Pancreas (tissue), 10 donors: ENCODE measurements at places on chromosomes 3 and 15. TPM values are rescaled to one million over a fixed set of nuclear protein-coding genes. Genes with fewer than 3 reads are reported as not detected.

DNA sequence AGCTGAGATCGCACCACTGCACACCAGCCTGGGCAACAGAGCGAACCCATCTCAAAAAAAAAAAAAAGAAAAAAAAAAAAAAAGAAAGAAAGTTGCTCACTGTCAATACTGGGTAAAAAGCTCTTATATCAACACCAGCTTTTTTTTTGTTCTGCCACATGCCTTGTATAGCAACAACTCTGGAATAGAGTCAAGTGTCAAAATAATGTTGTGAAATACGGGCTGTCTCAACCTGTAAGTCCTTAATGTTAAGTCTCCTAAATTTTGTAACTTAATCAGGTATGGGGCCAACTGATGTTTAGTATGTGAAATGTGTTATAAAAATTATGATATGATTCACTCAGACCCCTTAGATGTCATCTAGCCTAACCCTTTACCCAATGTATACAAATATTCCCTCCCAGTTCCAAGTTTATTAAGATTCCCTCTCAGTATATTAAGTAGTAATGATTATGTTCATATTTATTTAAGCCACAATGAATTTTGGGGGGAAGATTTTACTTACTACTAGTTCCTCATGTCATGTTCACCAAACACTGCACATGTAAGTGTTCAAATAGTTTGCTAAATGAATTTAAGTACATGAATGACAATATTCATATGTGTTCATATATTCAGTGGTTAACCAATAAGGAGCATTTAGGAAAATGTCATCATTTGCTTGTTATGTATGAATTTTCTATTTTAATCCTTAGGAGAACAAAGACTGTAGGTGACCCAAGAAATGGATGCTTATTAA lies 52.2 kb downstream of the GPR160 start:
- H3K4me3 ChIP-seq, result no peak overlapping the region
- DNase-seq, result no peak
- H3K36me3 ChIP-seq, result peaks cover 21% of the 10 kb centered on the region
- no peak overlapping the region for H3K27ac ChIP-seq

SEMA3G gene
- total RNA-seq, result 2.1 TPM

DNA sequence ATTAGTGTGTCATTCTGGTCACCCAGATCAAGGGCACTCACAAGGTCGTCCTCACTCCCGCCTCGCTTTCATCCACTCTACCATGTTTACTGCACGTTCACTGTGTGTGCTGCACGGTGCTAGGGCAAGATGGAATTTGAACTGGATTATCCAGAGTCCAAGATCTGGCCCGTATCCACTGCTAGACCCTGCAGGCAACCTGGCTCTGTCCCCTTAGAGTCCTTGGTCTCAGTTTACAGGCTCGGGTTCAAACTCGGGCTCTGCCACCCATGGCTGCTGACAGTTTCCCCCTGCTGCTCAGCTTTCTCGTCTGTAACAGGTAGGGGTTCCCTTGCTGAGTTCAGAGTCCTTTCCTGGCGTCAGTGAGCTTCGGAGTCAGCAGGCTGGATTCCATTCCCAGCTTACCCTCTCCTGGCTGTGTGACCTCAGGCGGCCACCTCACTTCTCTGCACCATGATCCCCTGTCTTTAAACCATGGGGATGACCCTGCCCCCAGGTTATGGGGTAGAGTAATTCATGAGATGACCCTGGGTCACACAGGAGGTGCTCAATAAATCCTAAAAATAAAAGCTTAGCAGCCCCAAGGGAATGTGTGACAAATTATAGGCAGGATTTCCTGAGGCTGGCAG lies 79.6 kb upstream of the SLC6A6 start:
- no peaks in the 10 kb centered on the region for H3K36me3 ChIP-seq
- no peak overlapping the region for H3K27ac ChIP-seq
- H3K27me3 ChIP-seq, result no peaks in the 10 kb centered on the region
- H3K4me3 ChIP-seq, result no peak overlapping the region
- no peak for DNase-seq

- no peak for DNase-seq
- H3K4me1 ChIP-seq, result peaks cover 7% of the 10 kb centered on the region
- no peak overlapping the region for H3K4me3 ChIP-seq
- H3K27ac ChIP-seq, result no peak overlapping the region
- no peaks in the 10 kb centered on the region for H3K27me3 ChIP-seq
These were observed 30.7 kb downstream of the PLA1A start for GRCh38 chr3:119628390-119628789.

DNA sequence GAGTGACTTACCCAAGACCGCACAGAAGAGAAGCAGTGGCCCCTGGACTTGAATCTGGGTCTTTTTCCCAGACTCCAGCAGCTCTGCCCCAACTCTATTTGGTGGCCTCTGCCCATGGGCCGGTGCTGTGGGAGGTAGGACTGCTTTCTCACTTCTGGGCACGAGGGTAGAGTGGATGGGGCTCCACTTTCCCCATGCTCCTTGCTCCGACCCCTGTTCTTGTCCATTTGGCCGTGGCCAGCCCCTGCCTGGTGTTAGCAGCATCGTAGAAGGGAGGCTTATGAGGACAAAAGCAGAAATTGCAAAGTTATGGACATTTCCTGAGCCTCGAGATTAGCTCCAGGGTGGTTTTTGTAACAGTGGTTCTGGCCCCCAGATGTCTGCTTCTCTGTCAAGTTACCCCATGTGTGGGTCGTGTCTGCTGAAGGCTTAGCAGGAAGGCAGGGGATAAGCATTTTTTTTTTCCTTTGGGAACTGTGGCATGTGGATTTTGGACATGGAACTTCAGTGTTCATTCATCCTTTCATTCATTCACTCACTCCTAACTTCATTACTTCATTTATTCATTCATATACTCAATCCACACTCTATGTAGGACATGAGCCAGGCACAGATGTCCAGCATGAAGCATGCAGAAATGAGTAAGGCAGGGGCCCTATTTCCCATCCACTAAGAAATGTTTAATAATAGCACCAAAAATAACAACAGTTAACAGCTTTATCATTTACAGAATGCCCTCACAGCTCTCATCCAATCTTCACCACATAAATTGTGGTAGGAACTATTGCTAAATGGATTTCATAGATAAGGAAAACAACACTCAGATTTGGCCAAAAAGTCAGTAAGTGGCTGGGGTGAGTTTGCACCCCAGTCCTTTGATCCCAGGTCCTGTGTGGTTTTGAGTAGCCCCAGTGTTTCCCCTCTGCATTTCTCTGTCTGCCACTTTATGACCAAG lies 180.5 kb downstream of the OPA1 start:
- H3K36me3 ChIP-seq, result no peaks in the 10 kb centered on the region
- no peaks in the 10 kb centered on the region for H3K4me1 ChIP-seq
- no peak overlapping the region for H3K27ac ChIP-seq
- H3K27me3 ChIP-seq, result no peaks in the 10 kb centered on the region
- no peak overlapping the region for H3K4me3 ChIP-seq
